LoVo (cell line): ENCODE measurements at places on chromosomes 7 and 10.

DNA sequence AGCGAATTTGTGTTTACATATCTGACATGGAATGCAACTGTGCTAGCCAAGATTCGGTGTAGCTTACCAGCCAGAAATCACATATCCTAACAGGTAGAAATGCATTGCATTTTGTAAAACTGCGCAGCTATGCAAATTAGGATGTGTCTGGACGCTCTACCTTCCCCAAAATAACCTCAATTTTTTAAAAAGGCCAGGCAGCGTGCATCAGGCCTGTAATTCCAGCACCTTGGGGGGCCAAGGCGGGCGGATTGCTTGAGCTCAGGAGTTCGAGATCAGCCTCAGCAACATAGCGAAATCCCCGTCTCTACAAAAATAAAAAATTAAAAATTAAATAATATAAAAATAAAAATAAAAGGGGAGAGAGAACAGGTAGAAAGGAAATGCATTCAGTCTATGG lies 305.0 kb downstream of the TYW1 start:
- DNase-seq = no peak

DNA sequence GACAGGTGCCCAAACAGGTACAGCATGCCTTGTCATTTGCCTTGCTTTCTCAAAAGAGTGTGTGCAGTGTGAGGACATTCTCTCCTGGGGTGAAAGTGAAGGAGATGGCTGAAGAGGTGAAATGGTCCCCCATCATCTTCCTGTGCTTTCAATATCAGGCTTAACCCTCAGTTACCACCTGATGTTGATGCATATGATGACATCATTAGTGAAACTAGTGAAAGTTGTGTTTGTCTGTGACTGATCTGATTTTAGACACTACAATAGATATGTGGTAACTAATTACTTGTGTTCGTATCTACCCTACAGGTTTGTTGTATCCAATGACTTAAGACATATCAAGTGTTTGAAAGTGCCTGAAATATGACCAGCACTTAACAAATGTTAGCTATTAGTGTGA lies 24.4 kb upstream of the LRRC18 start:
- DNase-seq = no peak

GRCh38 chr10:109934958-109935793 lies 11.9 kb upstream of the XPNPEP1 start:
- no peak for DNase-seq

- no peak for DNase-seq
These were observed 9.7 kb downstream of the MDFIC start for GRCh38 chr7:114931656-114932011.

DNA sequence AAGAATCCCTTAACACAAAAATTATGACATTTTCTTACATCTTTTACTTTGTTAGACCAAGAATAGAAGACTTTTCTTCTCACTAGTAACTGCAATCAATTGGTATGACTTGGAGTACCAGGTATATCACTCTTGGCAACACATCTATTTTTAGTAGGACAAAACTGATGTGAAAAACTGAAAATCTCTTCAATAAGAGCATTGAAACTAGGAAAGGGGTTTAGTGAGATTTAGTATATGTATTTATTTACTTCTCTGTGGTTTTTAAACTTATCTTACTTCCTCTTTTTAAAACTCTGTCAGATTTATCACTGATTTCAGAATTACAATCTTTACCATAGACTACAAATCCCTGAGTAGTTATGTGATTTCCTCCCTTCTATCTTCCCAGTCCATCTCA lies 366.2 kb downstream of the PCDH15 start:
- DNase-seq = no peak

DNA sequence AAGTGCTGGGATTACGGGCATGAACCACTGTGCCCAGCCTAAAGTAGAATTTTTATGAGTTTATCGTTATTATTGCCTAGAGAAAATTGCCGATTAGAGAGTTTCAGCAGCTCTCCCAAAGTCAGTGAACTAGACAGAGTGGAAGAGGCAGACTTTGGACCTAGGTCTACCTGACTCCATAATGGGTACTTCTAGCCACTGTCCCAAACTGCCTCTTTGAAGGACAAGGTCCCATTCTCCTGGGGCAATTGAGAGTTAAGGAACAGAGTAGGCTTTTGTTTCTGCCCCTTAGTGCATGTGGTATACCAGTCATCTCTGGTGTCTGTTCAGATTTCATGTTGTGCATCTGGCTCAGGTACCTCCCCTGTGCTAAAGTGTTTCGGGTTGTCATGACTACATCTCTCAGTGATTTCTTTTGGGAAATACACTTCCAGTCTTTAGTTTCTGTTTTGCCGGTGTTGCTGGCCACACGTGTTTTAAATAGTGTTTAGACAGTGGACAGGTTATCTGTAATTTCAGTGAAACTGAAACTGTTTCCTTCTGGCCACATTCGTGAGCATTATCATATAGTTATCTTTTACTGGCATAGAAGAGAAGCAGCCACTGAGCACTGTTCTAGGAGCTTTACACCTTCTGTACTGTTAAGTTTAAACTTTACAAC lies 4.7 kb downstream of the TMEM236 start:
- no peak for DNase-seq

DNA sequence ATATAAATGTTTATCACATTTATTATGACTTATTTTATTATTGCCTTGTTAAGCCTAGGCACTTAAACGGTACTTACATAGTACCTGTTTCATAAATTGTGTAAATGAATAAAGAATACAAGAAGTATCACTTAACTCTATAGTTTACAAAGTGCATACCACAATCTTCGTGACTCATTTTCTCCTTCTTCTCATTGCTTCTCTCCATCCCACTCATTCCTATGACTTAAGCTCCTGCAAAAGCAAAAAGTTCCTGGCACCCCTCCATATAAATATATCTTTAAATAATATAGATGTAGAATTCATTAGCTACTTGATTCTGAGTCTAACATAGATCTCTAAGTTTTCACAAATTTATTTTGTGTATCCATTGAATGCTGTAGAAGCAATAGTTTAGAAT lies 1382.0 kb upstream of the CELF2 start:
- no peak for DNase-seq
